ENCODE measurements at places on chromosomes 3 and 15.

- no peak for DNase-seq
Measured at GRCh38 chr3:143120716-143121240, 1.2 kb downstream of the CHST2 start.

DNA sequence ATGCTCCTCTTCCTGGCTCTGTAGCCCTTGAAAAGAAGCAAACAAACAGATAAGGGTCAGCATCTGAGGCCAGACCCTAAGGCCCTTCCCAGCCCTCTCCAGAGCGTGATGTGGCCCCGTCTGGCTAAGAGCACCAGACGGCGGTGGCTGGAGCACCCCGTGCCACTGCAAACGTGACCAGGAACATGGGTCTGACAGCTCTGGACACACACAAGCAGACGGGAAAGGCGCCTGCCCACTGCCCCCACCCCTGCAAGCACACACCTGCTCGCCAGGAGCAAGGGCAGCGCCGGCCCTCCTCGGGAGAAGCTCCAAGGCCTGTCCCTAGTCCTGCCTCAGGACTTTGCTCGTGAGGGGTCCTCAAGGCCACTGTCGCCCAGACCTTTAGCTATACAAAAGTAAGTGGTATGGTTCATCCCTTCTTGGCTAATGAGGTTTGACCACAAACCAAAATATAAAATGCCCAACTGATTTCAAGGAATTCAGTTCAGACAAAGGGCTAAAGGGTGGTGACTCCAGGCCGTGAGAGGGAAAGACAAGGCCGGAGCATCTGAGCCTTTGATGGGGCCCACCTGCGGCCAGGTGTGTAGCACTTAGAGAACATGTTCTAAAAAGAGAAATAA is 90.4 kb downstream of the XXYLT1 start:
- DNase-seq: no peak

DNA sequence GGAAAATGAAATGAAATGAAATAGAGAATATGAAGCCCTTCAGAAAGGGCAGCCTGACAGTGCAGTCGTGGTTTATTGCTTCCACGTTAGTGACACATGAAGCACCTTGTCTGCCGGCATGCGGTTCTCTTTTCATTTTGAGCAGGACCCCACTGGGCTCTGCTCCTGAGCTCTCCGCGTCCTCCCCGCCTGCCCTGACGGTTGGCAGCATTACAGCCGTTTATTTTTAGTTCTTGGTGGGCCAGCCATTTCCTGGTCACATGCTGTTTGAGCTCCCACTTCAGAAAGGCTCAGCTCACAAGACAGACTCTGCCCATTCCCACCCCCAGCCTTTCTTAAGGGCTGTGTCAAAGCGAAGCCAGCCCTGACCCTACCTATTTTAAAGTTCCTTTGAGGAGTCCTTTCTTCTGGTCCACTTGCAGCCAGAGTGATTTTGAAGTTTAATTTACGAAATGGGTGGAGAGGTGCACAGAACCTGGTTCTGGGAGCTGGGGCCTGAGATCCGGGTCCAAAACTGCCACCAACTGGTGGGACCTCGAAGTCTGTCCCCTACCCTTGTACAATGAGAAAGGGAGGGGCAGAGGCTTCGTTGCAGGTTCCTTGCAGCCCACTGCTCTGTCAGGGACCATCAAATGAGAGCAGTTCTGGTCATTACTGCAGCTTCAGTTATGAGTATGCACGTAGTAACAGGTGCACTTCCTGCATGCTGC is 60.1 kb downstream of the MGLL start:
- DNase-seq: no peak

DNA sequence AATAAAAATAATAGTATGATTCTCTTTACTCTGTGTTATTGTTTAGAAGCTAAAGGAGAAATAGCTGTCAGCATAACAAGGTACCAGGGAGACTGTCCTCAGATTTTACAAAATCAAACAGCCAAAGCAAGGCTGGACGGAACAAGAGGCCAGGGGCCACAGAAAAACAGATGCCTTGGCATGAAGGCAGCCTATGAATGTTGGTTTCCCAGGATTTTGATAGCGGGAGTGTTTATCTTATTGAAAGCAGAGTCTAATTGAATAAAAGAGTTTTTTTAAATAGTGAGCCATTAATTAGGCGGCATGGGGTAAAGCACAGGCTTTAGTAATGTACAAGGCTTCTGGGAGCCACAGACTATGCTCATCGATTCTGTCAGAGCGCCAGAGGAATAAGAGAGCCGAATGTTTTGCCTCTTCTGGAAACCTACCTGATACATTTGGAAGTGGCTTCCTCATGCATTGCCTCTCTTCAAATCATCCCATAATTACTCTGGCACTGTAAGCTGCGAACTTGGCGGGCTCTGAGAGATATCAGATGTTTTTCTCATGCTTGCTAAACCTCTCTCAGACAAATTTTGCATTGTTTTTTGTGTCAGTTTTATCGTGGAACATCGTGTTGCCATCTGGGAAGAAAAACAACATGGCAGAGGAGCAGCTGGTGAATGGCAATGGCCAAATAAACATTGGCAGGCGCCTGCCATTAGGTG is 30.4 kb upstream of the TMCO5A start:
- DNase-seq: no peak

- DNase-seq: peak; percentile 43
Measured at GRCh38 chr3:38479431-38480092, 16.6 kb upstream of the EXOG start.

DNA sequence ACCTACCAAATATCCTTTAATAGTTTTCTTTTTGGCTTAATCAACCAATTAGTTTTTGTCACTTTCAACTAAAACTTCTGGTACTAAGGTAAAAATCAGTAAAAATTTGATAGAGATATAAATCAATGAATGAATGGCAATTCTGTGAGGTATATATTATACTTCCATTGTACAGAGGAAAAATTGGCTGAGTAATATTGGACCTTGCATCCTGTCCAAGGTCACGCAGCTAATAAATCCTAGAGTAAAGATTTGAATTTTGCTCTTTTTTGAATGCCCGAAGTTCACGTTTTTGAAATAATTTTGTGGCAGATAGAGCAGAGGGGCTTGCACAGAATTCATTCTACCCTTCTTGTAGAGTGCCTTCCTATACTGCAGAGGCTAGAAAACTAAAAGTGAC is 81.1 kb upstream of the ZNF280D start:
- DNase-seq: no peak

DNA sequence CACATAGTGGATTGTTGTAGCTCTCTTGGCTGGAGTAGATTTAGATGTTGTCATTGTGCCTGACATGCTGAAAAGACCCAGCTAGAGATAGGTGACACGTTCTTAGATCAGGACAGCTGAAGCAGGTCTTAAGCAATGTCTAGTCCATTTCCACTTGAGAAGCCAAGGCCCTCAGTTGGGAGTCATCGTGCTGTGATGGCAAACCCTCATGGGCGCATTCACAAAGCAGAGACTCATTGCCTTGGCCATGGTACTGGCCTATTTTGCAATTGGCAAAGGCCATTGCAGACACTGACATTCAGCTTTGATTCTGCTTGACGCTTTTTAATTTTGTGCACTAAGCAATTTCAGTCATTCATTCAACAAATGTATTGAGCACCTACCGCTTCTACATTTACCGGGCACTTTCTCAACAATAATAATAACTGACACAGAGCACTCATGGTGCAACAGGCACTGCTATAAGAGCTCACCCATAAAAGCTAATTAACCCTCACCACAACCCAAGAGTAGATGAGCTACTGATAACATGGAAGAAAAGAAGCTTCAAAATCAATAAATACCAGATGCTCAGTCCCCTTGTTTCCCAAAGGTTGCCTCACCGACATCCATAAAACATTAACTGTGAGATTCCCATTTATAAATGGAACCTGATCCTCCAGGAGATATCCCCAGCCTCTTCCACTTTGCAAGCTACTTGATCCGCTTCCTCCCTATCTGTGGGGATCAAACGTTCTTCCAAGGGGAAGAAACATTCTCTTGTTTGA is 200.1 kb downstream of the TLE3 start:
- DNase-seq: no peak

DNA sequence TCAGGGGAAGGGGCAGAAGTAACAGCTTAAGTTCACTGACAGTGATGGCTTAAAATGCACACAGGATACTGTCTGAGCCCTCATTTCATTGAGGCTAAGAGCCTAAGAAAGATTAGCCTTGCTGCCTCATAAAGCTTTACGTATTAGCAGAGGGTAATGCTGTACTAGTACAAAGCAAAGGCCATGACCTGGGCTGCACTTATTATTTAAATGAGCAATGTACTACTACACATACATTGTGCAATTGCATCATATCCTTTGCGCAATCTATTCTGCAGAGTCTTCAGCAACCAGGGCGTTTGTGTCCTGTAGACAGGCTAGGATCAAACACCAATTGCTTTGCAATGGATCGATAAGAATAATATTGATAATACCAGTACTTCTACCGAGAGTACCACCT is 221.8 kb downstream of the TPRG1 start:
- no peak for DNase-seq

- no peak for DNase-seq
Measured at GRCh38 chr15:40360015-40360414, 2.0 kb downstream of the DISP2 start.

GRCh38 chr15:75214293-75215096 is 12.8 kb downstream of the C15orf39 start:
- no peak for DNase-seq

- DNase-seq: no peak
Measured at GRCh38 chr3:46699676-46700523, 1.3 kb upstream of the TMIE start.

- DNase-seq: no peak
Measured at GRCh38 chr3:43531835-43532234, 90.0 kb downstream of the ANO10 start.

- DNase-seq: no peak
Measured at GRCh38 chr15:57375827-57376695, at the start of gene CGNL1. TSS of gene CGNL1 (plus strand) at chr15:57376505. CDS start at chr15:57438000, 61,495 bp downstream.

GRCh38 chr3:5012367-5012766 is 33.1 kb downstream of the BHLHE40 start:
- no peak for DNase-seq

GRCh38 chr3:113241292-113242095 is 30.1 kb downstream of the BOC start:
- no peak for DNase-seq

DNA sequence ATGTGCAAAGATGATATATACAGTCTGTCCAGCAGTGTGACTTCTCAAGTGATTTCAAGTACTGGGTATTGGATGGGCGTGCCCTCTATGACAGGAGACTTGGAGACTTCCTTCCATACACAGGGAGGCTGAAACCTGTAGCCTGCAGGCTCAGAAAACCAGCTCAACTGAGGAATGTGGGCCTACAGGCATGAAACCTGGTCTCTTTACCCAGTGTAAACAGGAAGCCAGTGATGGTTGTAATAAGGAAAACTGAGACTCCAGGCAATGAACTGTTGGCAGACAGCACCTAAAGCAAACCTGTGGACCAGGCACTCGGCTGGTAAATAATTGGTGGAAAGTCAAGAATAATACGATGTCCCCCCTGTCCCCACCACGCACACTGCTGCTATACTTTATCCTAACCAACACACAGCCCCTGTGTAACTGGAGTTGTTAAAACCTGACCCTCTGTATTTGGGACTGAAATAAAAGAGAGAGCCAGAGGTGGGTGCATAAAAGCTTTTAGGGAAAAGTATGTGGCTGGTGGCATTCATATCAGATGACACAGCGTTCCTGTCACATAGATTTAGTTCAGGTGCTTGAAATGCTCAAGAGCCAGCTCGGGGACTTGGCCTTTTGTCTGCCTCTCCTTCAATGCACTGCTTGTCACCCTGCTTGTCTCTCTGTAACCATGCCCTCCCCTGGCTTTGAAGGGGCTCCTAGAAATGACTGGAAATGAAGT is 144.7 kb downstream of the TPRG1 start:
- DNase-seq: peak; percentile 25

GRCh38 chr15:89385596-89386331 is 51.1 kb upstream of the POLG start:
- no peak for DNase-seq

- no peak for DNase-seq
Measured at GRCh38 chr15:46735115-46735514, 982.2 kb upstream of the SEMA6D start.

- no peak for DNase-seq
Measured at GRCh38 chr3:53753518-53754183, 92.6 kb downstream of the CHDH start.

- peak; percentile 0 for DNase-seq
Measured at GRCh38 chr3:89067736-89068135, 39.7 kb upstream of the EPHA3 start.

Measured in SW 1271 (cell line).